ENCODE measurements at places on chromosomes 6 and 20. TPM values are rescaled to one million over a fixed set of nuclear protein-coding genes. Genes with fewer than 3 reads are reported as not detected.
A peak's percentile ranks its signal among the peaks of the same experiment; 100 is the strongest.

- DNase-seq = no peak
Observed at GRCh38 chr6:87501809-87502572, 29.2 kb downstream of the SLC35A1 start.

- DNase-seq = no peak
Observed at GRCh38 chr6:111673937-111674336, 68.3 kb upstream of the TRAF3IP2 start.

GRCh38 chr20:51700809-51701285 lies 67.3 kb downstream of the ATP9A start:
- peak; percentile 5 for DNase-seq

GRCh38 chr20:44990425-44990824 lies 24.1 kb downstream of the STK4 start:
- no peak for DNase-seq

DNA sequence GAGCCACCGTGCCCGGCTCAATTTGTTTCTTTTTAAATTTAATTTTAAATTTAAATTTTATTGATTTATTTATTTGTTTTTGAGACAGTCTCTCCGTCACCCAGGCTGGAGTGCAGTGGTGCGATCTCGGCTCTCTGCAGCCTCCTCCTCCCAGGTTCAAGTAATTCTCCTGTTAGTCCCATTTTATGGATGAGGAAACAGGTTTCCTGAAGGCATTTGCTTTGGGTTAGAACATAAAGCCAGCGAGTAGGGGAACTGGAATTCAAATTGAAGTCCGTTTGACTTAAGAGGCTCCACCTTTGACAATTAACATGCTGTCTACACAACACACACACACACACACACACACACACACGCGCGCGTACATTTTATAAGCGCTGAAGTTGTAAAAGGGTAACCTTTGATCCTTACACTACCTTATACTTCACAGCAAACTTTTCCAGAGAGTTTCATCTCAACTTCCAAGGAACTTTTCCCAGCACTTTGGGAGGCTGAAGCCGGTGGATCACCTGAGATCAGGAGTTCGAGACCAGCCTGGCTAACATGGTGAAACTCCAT lies 232.0 kb downstream of the BCAS1 start:
- no peak for DNase-seq

DNA sequence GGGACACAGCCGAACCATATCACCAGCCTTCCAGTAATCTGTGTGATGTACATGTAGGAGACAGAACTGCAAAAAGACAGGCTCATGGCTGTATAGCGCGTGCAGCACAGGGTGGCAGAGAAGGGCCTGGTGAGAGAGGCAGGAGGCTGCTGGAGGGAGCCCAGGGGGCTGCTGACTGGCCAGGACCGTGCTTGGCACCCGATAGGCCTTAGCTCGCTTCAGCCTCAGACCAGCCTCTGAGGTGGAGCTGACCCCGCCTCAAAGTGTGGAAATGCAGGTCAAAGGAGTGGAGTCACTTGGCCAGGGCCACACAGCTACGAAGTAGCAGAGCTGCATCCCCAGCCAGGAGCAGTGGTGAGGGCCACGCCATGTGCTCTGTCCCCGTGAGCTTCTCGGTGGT lies 707.6 kb downstream of the QKI start:
- no peak for DNase-seq

GRCh38 chr6:344816-345340 lies 46.7 kb upstream of the IRF4 start:
- no peak for DNase-seq

- no peak for DNase-seq
Observed at GRCh38 chr20:34022839-34023234, 29.1 kb downstream of the RALY start.

DNA sequence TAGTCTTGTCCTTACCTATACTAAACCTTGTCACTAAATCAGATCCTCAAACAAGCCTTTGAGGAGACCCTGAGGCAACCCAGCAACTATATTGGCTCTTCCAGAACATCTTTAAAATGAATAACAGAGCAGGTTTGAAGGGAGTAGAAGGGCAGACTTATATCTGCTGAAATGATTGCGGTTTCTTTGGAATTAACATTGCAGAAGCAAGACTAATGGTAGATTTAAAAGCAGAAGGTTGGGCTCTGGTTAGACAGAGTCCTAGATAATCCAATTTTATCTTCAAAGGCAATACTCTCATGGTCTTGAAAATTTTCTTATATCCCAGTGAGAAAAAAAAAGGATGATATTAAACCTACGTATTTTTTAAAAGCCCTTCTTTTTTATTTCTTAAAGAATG lies 19.1 kb downstream of the FHL5 start:
- no peak for DNase-seq

- DNase-seq = peak; percentile 72
Observed at GRCh38 chr20:58514321-58515232, 622 bp downstream of the APCDD1L start.

- no peak for DNase-seq
Observed at GRCh38 chr20:57742507-57743181, 32.8 kb upstream of the PMEPA1 start.

GRCh38 chr6:73980096-73980495 lies 284.1 kb downstream of the CD109 start:
- no peak for DNase-seq

DNA sequence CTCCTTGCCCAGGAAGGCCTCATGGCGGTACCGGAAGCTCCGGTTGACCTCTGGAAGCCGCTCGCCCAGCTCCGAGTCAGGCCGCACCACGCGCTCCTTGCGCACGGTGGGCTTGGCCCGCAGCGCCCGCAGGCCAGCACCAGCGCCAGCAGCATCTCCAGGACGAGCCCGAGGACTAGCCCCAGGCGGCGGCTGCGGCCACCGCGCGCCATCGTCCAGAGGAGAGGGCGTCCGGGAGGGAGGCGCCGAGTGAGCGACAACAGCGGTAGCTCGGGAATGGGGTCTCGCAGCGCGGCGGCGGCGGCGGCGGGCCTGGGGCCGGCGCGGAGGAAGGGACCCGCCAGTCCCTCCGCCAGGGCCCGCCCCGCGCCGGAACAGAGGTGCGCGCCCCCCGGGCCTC lies 27.6 kb upstream of the CGA start:
- DNase-seq = no peak

GRCh38 chr20:37519508-37520418 lies 1.3 kb upstream of the NNAT start:
- DNase-seq = peak; percentile 88

- DNase-seq = no peak
Observed at GRCh38 chr20:42714298-42715141, 475.2 kb downstream of the PTPRT start.

TUBB2B gene
- 12.2 TPM for total RNA-seq

DYNLRB1 gene
- total RNA-seq = 131 TPM

ANGPT4 gene
- total RNA-seq = 0.42 TPM

DTNBP1 gene
- 21.9 TPM for total RNA-seq

LEMD2 gene
- total RNA-seq = 37.7 TPM

ULBP1 gene
- 0.19 TPM for total RNA-seq
